CD4-positive, alpha-beta T cell treated with Interleukin-6 at 100 ng/mL for 8 hours (primary cell): ENCODE measurements at places on chromosomes 3 and 15.

DNA sequence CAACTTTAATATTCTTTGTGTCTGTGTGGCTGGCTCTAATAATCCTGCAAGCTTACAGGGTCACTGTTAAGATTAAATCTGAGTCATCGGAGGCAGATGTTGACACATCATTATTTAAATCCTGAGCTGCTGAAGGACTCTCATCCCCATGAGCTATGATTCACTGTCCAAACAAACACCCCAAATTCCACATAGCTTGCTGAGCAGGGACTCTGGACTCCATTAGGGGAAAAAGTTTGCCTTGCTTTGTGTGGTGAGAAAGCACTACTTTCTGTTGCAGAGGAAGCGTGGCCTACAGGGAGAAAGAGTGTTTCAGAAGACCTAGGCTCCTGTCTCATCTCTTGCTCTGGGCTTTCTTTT, 213.7 kb downstream of the PDCD6IP start:
- no peak for DNase-seq

GRCh38 chr3:65971293-65972252, 67.1 kb downstream of the MAGI1 start:
- DNase-seq = no peak

DNA sequence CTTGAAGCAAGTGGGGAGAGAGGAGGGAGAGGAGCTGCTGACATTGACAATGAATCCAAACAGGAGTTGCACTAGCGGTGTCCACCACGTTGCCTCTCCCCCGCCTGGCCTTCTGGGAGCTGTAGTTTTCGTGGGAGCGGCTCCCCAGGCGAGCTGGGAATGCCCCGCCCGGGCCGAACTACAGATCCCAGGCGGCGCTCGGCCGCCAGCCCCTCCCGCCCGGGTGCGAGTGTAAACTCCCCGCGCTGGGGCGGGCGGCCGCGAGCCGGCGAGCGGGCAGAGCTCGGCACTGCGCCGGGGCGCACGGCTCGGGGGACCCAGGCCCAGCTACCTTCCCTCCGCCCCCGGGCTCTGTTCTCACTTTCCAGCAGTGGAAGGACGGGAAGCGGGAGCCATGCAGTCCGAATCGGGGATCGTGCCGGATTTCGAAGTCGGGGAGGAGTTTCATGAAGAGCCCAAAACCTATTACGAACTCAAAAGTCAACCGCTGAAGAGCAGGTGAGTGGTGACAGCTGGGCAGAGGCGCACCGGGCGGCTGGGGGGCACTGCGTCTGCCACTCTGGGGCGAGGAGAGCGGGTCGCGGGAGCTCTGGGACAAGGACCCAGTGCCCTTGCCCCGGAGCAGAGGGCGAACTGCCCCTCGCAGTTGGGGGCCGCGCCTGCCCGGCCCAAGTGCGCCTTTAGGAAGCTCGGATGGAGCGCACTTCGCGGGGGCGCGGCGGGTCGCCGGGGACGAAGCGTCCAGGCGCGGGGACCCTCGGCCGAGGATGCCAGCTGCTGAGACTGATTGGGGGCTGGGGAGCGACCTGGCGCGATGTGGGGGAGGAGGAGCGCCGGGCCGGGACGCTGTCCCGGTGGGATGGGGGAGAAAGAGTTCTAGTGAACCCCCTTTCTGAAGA, at the start of gene MITF:
Gene MITF (plus strand): TSS at position 261 of the 899 bp plus-strand sequence. CDS start 134 bp downstream, at position 395.
- no peak for DNase-seq

- DNase-seq = peak; percentile 17
Measured at GRCh38 chr3:72258361-72259141, 473.6 kb upstream of the PROK2 start.

DNA sequence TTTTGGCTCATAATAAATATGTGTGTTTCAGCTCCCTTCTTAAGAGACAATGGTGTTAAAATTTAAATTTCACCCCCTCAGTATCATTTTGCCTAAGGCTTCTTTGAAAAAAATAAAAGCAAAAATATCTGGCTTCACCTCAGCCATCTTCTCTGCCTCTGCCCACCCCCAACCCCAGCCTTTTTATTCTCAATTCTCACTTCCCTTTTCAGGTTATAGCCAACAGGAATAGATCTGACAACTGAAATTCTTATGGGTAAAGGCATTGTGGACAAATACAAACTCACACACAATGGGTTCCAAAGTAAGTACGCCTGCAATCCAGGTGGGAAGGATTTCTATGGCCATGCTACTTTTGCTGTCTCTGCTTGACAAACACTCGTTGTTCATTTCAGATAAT, 399.0 kb upstream of the ARRDC4 start:
- DNase-seq = no peak

DNA sequence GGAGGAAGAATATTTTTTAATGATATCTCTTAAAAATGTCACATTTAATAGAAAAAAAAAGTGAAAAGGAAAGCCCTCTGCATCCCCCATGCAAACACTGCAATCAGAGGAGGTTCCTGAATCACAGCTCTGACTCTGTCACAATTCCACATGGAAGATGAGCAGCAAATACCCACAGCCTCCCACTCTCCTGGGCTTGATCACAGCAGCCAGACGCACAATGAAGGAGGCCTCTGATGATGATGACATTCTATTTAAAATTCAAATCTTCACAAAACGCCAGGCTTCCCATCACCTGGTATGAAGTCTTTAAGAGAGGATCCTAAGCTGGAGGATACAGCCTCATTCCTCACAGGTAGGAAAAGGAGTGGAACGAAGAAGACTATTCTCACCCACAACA, 9.1 kb upstream of the DIS3L start:
- DNase-seq = no peak

DNA sequence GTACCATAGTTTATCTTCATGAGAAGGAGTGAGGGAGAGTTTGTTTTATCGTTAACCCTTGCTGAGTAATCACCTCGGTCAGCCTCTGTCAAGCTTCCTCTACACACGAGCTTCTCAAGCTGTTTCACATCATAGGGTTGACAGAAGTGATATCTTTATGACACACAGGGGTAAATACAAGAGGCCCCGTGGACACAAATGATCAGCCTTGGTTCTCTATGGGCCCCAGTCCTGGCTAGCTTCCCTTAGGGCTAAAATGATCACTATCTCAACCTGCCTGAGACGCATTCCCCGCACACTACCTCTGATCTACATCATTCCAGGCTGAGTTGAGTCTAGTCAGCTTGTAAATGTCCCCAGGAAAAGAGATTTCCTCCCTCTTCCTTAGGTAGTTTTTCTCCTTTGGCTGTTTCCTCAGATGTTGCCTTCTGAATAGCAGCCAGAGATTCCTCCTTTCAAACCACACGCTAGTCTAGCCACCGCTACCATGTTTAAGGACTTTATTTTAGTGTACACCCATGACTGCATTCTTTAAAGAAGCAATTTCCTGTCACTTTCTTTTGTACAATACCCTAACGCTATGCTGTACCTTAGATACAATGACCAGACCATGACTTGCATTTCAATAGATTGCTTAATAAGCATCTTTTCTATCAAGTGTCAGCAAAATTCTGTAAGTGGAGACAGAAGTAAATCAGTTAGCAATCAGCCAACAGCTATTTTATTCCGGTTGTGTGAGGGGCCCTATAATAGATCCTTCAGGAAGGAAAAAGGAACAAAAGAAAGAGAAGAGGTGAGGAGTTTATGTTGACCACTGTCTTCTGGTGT, 35.1 kb upstream of the PPARG start:
- DNase-seq = no peak

GRCh38 chr15:79957741-79958140, 13.3 kb downstream of the BCL2A1 start:
- DNase-seq = no peak

- no peak for DNase-seq
Measured at GRCh38 chr3:60935709-60936108, 315.5 kb downstream of the FHIT start.

DNA sequence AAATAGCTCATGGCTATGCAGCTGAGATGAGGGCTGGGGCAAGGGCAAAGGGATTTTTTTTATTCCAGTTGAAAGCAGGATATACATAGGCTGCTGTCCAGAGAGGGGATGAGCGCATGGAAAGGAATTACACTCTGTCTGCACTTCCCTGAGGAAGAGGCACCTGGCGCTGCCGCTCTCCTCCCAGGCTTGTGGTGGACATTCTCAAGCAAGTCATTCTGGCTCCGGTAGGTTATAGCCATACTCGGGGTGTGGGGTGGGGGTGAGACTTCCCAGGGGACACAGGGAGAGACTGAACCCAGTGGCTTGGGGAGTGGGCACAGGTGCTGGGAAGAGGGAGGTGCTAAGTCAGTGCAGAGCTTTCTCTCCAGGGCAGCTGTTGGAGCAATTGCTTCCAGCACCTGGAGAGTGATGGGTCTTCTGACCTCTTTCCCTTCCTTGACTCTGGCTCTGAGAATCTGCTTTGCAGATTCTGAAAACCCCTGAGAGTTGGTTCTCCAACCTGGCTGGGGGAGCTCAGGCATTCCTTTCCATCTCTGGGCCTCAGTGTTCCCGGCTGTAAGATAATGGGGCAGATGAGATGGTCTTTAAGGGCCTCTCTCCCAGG, 24.3 kb downstream of the CYP8B1 start:
- DNase-seq = no peak

DNA sequence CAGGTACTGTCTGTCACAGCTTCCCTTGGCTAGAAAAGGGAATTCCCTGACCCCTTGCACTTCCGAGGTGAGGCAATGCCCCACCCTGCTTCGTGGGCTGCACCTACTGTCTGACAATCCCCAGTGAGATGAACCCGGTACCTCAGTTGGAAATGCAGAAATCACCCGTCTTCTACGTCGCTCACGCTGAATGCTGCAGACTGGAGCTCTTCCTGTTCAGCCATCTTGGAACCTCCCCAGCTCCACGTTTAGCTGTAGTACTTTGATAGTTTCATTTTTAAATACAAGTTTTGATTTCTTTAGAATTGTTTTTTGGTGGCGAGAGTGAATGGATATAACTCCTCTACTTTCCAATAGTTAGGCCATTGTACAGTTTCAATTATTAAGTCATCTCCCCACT, 17.8 kb upstream of the HDGFL3 start:
- DNase-seq = no peak

DNA sequence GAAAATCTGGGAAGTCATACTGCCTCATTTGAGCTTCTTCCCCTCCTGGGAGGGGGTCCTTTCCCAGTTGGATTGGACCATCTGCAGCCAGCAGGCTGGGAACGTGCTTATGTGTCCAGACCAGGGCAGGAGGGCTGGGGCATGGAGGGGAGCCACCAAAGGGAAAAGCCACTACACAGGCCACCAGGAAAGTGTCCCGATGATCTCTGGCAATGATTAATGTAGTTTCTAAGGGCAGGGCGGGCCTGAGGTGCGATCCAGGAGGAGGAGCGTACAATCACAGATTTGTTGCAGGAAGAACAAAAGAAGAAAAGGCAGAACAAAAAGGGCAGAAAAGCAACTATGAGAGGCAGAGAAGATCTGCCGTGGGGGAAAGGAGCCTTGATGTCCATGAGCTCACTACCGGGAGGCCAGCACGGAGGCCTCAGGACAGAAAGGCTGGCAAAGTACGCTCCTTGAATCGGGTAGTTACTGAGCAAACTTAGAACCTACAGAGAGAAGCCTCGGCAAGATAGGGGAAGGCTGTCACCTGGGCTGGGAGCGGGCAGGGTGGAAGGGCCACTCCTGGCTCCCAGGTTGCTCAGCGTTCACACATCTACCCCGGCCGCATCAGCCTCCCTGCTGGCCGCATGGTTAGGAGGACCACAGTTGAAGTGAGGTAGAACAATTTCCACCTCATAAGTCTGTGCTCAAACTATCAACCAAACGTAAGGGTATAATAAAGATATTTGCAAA, 79.5 kb upstream of the PCSK6 start:
- no peak for DNase-seq

GRCh38 chr3:139509631-139510030, 29.9 kb downstream of the RBP1 start:
- no peak for DNase-seq

- no peak for DNase-seq
Measured at GRCh38 chr15:42996871-42997270, 76.3 kb upstream of the TTBK2 start.

DNA sequence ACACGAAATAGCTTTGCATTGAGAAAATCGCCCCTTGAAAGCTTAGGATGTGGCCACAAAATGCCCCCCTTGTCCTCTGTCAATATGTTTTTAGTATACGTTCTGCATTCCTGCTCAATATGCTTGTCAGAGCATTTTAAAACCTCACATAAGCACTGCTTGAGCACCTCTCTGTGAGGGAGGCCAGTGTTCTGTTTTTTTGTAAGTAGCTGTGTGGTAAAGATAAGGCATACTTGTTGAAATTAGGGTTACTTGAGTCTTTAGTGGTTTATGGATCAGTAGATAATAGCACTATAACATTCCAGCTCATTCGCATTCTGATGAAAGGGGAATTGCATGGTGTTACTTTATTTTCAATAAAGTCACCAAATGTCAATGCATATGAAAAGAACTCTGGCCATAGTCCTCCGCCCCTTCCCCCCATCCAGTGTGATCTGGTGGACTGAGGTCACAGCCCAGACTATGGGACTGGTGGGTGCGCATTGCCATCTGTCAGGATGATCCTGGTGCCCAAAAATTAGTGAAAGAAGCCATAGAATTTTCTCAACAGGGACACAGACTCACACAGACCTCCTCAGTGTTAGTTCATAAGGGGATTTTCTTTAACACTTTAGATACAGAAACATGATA, 33.1 kb downstream of the IL1RAP start:
- DNase-seq = no peak

DNA sequence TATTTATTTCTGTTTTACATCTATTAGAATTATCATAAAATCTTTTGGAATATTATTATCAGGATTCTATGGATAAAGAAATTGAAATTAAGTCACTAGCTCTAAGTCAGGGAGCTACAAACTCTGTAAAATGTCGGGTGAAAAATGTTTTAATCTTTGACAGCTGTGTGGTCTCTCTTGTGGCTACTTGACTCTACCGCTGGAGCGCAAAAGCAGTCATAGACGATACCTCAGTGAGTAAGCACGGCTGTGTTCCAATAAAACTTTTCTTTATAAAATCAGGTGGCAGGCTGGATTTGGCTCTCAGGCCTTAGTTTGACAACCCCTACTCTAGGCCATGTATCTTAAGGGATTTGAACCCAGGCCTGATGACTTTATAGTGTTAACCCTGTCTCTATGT, 88.5 kb upstream of the PFN2 start:
- DNase-seq = no peak

DNA sequence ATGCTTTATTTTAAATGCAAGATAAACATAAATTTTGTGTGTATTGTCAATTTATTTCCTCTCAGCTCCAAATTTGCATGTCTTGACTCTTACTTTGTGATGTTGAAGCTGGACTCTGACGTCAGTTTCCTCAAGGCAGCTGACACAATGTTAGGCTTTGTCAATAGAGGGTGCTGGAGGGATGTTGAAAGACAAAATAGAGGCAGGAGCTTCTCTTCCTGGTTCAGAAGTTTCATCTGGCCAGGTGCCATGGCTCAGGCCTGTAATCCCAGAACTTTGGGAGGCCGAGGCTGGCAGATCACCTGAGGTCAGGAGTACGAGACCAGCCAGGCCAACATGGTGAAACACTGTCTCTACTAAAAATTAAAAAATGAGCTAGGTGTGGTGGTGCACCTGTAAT, 408.6 kb downstream of the GBE1 start:
- no peak for DNase-seq

DNA sequence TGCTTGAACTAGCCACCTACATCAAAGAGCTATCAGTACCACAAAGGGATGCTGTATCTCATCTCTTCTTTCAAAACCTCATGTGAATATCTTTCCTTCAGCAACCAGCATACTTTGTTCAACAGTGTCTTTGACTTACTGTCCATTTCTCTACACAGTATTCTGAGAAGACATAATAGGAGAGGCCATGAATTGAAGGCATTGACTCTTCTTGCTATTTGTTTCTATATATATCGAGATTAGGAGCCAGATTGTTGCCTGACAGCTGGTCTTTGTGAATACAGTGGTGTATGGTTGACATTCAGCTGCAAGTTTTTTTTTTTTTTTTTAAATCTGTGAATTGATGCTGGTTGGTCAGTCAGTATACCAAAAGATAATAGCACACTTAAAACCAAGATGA, 12.1 kb upstream of the CSRNP1 start:
- no peak for DNase-seq
